ENCODE measurements at places on chromosomes 13 and 19. TPM values are rescaled to one million over a fixed set of nuclear protein-coding genes. Genes with fewer than 3 reads are reported as not detected.

Gene PCSK4
- total RNA-seq: 1.3 TPM

DNA sequence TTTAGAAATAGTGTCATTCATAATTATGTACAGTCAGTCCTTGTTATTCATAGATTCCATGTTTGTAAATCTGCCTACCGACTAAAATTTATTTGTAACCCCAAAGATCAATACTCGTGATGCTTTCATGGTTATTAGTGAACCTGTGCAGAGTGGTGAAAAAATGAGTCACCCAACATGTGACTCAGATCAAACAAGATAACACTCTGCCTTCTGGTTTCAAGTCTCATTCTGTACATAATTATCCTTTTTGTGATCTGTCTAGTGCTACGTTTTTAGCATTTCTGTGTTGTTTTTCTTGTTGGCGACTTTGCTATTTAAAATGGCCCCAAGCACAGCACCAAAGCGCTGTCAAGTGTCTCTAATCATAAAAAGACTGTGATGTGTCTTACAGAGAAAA is 274.7 kb downstream of the SUCLA2 start:
- H3K36me3 ChIP-seq: no peaks in the 10 kb centered on the region
- H3K4me3 ChIP-seq: no peak overlapping the region
- no peak overlapping the region for H3K27ac ChIP-seq
- DNase-seq: no peak
- no peaks in the 10 kb centered on the region for H3K4me1 ChIP-seq
- H3K27me3 ChIP-seq: no peaks in the 10 kb centered on the region

- peaks cover 24% of the 10 kb centered on the region for H3K4me1 ChIP-seq
- H3K27ac ChIP-seq: peak within 1 kb of the TSS; percentile 46
- no peaks in the 10 kb centered on the region for H3K36me3 ChIP-seq
- DNase-seq: no peak
- peaks cover 95% of the 10 kb centered on the region for H3K27me3 ChIP-seq
These were observed at the start of gene SHISA2 for GRCh38 chr13:26051657-26052311. Gene SHISA2, minus strand, starts transcription at chr13:26052016. Its CDS starts 1,041 bp downstream, at chr13:26050975.

- DNase-seq: no peak
- H3K27me3 ChIP-seq: no peaks in the 10 kb centered on the region
- no peak overlapping the region for H3K27ac ChIP-seq
- no peak overlapping the region for H3K4me3 ChIP-seq
- no peaks in the 10 kb centered on the region for H3K36me3 ChIP-seq
These were observed 270.6 kb downstream of the PCDH20 start for GRCh38 chr13:61144834-61145593.

DNA sequence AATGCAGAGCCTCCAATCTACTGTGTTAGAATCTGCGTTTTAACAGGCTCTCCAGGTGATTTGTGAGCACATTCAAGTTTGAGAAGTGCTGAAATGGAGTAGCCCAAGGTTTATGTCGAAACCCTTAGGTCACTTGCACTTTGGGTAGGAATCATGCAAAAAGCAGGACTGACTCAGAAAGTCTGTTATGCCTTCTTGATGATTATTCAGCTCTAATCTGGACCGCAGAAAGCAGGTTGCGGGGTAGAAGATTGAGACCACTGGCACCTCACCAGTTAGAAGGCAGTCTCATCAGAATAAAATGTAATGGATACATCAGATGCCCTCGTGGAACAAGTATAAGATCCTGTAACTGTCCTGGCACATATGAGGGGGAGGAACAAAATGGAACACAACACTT is 326.3 kb downstream of the DCLK1 start:
- H3K4me1 ChIP-seq: no peaks in the 10 kb centered on the region
- DNase-seq: no peak
- no peaks in the 10 kb centered on the region for H3K36me3 ChIP-seq
- H3K27ac ChIP-seq: no peak overlapping the region

GRCh38 chr13:77751513-77752456 is 54.3 kb downstream of the SLAIN1 start:
- DNase-seq: peak; percentile 22
- no peak overlapping the region for H3K4me3 ChIP-seq
- H3K27me3 ChIP-seq: no peaks in the 10 kb centered on the region
- no peaks in the 10 kb centered on the region for H3K36me3 ChIP-seq
- no peaks in the 10 kb centered on the region for H3K4me1 ChIP-seq
